ENCODE measurements at places on chromosomes 1 and 21.

DNA sequence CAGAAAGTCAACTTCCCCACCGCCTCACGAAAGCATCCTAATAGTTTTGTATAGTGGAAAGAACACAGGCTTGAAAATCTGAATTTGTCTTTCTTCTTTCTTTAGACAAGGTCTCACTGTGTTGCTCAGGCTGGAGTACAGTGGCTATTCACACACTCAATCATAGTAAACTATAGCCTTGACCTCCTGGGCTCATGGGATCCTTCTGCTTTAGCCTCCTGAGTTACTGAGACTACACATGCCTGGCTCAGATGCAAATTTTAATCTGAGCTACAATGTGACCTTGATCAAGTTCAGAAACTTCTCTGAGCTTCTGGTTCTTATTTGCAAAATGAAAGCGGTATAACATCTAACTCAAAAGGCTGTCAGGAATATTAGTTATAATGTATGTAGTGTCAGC is 362.1 kb downstream of the SMYD3 start:
- DNase-seq: no peak

DNA sequence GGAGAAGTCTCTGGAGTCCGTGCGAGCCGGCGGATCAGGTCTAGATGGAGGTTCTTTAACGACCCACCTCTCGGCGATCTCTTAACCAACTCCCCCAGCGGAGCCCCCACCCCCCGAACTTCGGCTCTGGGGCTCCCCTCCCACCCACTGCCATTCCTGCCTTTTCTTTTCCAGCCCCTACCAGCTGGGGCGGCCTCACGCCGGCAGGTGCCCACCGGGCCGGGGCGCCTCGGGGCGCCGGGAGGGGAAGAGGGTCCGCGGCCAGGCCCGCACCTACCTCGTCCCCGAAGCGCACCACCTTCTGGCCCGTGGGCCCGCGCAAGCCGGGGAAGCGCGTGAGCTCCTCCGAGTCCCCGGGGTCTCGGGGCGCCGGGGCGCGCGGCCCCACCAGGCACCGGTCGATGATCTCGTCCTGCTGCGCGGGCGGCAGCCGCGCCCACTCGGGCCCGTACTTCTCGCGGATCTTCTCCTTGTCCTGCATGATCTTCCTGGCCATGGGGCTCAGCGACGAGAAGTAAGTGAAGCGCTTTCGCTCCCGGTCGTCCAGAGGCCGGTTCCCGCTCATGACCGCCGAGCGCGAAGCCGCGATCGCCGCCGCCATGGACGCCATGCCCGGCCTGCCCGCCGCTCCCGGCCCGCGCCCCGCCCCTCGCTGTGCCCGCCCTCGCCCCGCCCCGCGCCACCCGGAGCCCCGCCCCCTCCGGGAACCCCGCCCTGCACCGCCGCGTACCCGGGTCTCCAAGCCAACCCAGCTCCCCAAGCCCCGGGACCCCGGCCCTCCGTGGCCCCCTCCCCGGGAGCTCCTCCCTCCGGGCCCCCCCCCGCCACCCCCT is at the start of gene C1orf198:
C1orf198 (minus strand) TSS at position 619 of the 833 bp plus-strand sequence; CDS start at position 610, 9 bp downstream.
- DNase-seq: peak; percentile 71

GRCh38 chr1:59814901-59815825 is at the start of gene HOOK1:
Gene HOOK1 (plus strand): TSS chr1:59814949. CDS start chr1:59815118, 169 bp downstream.
- DNase-seq: no peak

DNA sequence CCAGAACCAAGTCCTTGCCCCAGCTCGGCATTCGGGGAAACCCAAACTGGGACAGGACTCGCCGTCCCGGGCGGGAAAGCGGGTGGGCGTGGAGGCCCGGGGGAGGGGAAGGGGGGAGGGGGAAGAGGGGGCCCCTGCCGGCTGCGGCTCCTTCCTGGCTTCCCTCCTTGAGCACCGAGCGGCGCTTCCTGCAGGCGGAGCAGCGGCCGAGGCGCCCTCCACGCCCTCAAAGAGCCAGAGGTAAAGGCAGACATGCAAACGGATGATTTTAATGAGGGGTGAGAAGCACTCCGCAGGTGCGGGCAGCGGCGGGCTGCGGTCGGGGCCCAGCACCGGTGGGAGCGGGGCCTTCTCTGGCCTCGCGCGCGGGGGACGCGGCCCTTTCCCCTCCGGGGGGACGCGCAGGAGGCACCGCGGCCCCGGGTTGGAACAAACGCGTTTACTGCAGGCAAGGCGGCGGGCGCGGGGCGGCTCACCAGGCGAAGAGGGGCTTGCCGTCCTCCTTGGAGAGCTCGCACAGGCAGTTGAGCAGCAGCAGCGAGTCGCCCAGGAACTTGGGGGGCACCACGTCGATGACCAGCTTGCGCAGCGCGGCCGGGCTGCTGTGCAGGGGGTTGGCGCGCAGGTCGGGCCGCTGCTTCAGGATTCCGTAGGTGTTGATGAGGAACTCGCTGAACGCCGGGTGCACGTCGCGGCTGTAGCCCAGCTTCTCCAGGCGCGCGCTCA is 5.7 kb upstream of the FTCD start:
- no peak for DNase-seq

DNA sequence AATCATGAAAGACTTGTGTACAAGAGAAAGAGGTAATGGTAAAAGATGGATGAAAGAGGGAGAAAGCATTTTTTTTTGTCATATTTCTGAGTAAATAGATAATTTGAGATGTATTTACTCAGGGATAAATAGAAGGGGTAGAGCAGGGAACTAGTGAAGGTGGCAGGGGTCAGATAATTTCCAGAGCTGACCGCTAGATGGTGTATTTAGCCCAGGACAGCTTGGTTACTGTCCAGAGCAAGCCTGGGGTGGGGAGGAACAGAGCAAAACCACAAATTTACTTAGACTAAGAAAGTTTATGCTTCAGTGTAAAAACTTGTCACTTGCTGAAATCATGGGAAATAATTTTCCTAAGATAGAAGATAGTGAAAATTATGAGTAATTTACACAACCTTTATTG is 91.5 kb downstream of the XCL2 start:
- DNase-seq: no peak

GRCh38 chr1:114700036-114700600 is 4.8 kb upstream of the AMPD1 start:
- no peak for DNase-seq

DNA sequence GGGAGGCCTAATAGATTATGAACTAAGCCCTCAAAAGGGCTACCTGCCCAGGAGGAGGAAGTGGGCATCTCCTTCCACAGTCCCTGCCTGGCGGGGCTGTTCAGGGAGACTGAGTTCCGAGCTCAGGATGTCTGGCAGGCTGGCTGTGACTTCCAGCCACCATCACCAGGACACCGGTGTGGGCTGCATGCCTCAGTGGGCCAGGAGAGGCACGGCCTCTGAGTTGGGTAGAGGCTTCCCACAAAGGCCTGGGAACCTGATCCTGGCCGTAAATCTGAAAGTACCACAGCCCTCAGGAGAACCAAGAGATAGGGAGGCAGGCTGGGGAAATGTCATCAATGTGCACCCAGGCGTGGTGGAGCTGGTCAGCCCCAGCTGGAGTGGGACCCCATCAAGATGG is 29.1 kb downstream of the NTPCR start:
- no peak for DNase-seq

DNA sequence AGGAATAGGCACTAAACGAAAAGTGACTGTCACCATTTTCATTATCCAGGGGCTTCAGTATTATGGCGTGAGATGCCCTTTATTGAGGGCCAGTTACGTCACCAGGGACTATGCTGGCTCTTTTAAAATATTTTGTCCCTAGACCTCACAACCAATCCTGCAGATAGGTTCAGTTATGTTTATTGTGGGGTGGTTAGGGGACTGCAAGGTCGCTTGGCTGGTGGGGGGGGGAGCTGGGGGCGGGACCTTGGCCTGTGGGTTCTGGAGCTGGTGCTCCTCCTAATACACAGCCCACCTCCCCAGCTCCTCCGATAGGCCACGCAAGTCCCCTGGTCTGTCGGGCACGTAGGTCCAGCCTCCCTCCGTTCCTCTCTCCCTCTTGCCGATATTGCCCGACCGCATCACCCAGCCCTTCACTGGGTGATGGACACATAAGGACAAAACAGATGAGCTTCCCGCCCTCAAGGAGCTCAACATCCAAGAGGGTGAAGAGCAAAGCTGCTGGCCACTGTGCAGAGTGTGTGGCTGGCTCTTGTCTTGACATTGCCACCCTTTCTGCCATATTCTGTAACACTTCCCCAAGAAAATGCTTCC is 271.8 kb downstream of the MATN1 start:
- no peak for DNase-seq

- no peak for DNase-seq
Measured at GRCh38 chr1:61051443-61051718, 31.0 kb upstream of the NFIA start.

GRCh38 chr1:94396356-94397010 is 21.7 kb upstream of the ABCD3 start:
- no peak for DNase-seq

GRCh38 chr1:51583532-51583931 is 33.4 kb upstream of the OSBPL9 start:
- no peak for DNase-seq
